ENCODE measurements at places on chromosomes 6 and 20.

DNA sequence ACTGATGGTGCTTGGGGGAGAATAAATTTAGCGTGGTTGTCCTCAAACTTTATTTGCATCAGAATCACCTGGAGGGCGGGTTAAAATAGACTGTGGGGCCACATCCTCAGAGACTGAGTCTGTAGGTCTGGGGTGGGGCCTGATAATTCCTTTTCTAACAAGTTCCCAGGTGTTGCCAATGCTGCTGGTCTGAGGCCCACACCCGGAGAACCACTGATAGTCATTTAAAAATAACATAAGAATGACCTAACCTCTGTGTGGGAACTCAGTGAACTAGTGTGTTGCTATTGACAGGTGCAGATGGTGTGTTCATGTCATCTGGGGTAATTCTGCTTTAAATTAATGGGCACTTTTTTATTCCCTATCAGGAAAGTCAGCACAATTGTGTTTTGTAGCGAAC is 64.8 kb downstream of the RTN4IP1 start:
- no peak for DNase-seq

- DNase-seq = no peak
These were observed 2.8 kb downstream of the HLA-F start for GRCh38 chr6:29726001-29726400.

DNA sequence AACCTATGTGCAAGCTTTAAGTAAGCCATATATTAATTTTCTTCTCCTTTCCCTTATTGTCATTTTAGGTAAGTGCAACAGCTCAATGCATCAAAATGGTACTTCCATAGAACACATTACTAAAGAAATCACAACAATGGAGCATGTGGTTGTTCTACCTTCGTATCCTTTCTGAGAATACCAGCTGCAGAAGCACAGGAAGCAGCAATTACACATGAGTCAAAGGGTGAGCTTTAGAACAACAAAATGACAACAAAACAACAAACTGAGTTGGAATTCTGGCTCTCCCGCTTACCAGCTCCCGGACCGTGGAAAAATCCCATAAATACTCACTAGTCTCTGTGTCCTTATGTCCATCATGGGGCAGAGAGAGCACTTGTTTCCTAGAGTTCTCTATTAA is 108.9 kb downstream of the BCAS1 start:
- no peak for DNase-seq

DNA sequence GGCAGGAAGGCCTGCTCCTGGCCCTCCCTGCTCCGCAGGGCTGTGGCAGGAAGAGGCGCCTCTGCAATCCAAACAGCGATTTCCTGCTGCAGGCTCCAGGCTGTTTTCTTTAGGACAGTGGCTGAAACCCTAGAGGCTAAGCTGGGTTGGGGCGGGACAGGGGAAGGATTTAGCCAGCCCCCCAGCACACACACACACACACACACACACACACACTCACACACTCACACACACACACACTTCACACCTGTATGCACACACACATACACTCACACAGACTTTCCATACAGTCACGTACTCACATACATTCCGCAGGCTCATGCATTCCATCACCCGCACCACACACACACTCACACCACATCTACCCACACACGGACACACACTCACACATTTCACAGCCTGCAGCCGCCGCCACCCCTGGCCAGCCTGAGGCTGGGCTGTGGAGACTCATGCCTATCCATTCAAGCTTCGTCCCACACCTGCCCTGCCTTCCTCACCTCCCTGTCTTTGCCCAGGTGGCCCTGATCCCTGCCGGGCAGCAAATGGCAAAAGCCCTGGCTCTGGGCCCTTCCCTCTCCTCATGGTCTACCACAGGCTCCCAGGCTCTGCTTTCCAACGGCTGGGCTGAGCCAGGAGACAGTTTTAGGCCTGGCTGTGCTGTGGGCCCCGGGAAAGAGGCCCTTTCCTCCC is 17.9 kb downstream of the MDFI start:
- no peak for DNase-seq

DNA sequence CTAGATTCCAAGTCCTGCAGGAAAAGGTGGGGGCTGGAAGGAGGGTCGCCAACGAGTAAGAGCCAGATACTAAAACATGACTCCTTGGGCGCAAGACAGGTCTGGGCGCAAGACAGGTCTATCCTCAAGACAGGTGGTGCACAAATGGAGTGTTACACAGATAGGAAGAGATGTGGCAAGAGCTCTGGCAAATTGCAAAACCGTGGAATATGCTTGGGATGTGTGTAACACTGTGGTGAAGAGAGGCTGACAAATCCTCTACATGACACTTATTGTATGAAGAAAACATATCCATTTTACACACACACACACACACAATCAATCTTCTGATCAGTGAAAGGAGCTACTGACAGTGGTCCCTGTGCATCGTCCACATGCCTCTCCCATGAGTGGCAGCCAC is 77.6 kb downstream of the TBC1D7 start:
- DNase-seq = no peak

Measured in CD14-positive monocyte (primary cell).